GM13977 (cell line): ENCODE measurements at places on chromosomes 1 and 21.

DNA sequence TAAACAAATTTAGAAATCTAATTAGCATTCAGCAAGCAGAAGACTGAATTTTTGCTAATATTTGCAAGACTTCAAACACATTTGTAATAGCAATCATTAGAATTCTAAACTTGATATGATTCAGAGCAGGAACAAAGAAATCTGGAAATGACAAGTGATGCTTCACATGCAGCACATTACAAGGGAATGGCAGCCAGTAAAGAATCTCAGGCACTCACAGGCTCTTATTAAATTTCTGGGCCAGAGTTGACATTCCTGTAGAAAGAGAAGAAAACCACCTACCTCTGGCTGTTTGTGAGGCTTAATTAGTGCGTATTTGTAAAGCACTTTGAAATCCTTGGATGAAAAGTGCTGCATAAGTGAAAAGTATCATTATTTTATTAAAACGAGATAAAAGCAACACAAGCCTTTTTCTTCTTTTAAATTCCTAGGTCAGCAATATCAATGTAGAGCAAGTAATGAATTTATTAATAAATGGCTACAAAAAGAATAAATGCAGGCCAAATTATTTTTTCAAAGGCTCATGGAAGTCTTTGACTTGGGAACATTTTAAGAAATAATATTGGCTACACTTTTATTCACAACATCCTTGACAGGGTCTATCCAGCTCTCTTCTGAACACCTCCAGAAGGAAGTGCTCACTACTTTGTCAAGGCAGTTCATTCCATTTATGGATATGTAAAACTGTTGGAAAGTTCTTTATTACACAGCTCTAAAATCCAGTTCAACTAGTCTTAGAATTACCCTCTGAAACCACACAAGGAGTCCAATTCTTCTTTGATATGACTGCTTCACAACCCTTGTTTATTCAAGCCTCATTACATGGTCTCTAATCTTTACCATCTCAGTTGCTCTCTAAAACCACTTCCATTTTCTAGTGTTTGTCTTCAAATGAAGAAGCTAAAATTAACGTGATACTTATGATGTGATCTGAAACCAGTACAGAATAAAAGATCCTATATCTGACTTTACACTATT lies 32.1 kb upstream of the SCYL3 start:
- no peak for DNase-seq

DNA sequence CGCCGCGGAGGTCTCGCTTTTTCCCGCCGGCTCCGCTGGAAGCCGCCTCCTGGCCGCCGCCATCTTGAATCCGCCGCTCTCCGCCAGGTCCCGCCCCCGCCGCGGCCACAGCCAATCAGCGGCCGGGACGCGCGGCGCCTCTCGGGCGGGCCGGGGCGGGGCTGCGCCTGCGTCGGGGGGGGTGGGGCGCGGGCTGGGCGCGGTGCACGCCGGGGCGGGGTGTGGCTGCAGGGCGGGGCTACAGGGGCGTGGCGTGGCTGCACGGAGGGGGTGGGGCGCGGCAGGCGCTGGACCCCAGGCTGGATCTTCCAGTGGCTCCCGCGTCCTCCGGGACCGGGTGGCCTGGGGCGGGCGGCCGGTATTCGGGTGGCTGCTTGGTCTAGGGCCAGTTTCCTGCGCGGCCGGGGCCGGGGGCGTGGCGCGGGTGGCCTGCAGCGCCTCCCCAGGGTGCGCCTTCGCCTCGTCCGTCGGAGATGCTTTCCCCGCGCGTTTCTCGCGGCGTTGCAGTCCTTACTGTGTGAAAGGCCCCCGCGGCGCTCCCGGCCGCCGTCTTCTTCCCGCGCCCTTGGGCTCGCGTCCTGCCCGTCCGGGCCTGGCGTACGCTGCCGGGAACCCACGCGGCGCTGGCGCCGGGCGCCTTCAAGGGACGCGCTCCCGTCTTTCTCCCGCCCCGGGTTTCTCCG lies 575 bp downstream of the PCNT start:
- DNase-seq, result peak; percentile 98

- no peak for DNase-seq
These were observed 3.0 kb downstream of the ATP2B4 start for GRCh38 chr1:203629507-203630082.

- no peak for DNase-seq
These were observed 48.0 kb downstream of the DYRK1A start for GRCh38 chr21:37414292-37415253.

- DNase-seq, result no peak
These were observed 12.7 kb downstream of the GABRD start for GRCh38 chr1:2031546-2032540.

GRCh38 chr1:231053493-231054162 lies 13.6 kb upstream of the FAM89A start:
- DNase-seq, result no peak

DNA sequence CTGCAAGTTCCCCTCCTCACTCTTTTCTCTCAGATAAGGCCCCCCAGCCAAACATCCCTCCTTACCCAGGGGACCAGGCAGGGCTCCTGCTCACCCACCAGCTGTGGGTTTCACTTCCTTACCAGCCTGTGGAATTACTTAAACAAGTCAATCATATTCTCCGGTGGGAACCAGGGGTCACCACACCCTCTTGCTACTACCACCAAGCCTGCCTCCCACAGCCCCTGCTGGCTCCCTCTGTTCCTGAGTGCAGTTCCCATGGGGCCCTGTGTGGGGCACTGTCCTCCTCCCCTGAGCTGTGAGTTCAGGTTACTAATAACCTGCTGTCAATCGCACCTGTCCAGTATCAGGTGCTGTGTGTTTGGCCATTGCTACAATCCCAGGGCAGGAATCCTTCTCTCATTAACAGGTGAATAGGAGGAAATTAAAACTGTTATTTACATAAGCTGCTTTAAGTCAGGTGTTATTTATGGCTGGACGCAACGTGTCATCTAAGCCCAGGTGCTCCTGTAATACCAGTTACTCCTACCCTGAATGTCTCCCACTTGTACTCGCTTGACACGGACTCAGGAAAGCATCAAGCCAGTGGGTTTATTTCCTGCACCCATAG lies 53.1 kb upstream of the LBR start:
- DNase-seq, result peak; percentile 63

DNA sequence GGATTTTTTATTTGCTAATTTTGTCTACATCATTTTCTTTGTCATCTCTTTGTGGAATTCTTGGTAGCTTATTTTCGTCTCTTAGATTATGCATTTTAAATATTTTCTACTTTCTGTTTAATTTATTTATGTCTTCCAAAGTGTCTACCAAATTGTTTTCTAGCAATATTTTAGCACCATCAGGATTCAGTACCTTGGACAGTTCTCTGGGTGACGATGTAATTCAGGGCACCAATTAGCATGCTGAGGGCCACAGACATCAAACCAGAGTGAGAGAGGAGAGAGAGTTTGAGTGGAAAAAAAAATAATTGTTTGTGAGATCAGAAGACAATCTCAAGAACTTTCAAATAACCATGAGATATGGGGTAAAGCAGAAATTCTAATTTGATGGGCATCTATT lies 169.8 kb upstream of the CXADR start:
- no peak for DNase-seq

DNA sequence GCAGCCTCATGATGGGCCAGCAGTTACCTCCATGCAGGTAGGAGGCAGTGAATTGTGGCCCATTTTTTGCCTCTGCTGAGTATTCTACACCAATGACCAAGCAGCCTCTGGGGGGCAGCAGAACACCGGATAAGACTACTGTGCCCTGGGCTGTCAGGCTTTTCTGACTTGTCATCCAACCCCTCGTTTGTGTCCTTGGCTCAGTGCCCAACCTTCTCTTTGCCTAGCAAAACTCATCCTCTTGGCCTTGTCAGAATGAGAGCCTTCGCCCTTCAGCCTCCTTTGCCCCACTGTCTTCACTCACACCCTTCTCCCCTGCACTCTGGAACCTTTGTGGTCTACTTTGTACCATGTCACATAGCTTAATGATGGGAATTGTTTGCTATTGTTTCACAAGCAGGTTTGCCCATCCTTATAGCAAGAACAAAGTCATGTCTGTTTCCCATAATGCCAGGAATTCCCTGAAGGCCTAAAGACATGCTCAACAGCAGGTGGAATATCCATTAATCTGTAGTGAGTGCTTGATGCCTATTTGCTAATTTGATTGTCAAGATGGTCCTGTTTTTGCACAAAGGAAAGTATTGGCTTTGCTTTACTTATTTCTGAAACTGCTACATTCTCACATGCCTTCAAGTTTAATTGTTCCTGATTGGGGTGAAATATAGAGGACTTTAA lies 255.9 kb downstream of the HHAT start:
- DNase-seq, result peak; percentile 68

GRCh38 chr1:147752511-147752910 lies 7.9 kb downstream of the GJA5 start:
- DNase-seq, result no peak

DNA sequence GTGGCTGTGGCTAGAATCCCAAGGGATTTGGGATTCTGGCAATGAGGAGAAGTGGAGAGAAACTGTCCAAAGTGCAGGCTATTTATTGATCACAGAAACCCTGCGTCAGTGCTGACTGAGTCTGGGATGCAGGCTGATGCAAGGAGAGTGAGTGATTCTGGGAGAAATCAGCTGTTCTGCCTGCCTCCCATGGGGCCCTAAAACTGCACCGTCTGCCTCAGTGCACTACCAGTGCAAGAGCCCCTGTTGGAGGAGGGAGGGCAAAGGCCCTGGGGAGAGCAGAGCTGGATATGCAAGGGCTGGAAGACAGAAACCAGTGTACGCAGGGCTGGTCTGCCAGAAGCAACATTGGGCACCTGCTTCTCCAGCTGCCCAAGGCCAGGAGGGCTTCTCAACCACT lies 42.6 kb downstream of the C1orf198 start:
- no peak for DNase-seq

DNA sequence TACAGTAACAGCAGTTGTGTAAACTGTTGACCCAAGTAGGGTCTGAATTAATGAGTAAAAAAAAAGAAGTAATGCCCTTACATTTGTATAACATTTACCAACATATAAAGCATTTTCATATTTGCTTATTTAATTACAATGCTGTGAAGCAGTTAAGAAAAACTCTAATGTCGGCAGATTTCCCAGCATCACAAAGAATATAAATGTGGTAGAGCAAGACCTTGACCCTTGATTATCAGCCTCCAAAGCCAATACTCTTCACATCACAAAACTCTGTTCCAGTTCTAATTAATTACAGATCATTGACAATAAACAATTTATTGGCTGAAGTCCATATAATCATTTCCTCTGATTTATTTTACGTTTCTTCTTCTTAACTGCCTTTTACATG lies 130.2 kb downstream of the DUSP10 start:
- no peak for DNase-seq

- DNase-seq, result peak; percentile 45
These were observed 2.8 kb downstream of the ANKRD34A start for GRCh38 chr1:145961425-145962156.

- peak; percentile 73 for DNase-seq
These were observed 2.7 kb downstream of the MOB3C start for GRCh38 chr1:46613661-46614603.

- no peak for DNase-seq
These were observed 77.7 kb downstream of the ADCY10 start for GRCh38 chr1:167836197-167836596.

DNA sequence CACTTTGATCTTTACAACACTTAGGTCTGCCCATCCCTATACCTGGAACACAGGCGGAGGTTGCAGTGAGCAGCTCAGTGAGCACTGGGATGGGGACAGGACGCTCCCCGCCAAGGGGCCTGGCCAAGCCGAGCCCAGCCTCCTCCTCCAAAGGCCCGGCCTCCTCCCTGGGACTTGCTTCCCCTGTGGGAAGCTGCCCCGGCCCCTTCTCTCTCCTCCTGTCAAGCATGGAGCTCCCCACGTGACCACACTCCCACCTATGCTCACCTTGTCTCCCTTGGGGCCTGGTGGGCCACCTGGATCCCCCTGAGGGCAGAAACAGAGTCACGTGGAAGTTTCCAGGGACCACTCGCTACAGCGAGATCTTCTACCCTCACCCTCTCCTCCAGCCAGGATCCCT lies 12.9 kb downstream of the COL16A1 start:
- DNase-seq, result no peak

GRCh38 chr1:56146449-56146848 lies 432.9 kb downstream of the PLPP3 start:
- no peak for DNase-seq

DNA sequence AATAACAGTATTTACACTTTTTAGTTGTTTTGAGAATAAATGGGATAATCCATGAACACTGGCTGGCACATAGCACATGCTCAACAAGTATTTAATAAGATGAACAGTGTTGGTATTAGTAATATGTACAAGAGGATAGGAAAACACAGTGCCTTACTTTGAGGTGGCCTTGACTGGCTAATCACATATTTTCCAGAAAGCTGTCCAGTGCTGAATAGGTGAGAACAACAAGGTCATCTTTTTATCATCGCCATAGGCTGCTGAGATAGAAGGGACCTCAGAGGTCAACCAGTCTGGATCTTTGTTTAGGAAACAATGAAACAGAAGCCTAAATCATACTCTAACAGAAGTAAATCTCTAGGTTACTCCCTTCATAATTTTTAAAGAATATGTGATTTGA lies 89.7 kb upstream of the BCL9 start:
- DNase-seq, result no peak

GRCh38 chr1:195956845-195957244 lies 651.4 kb downstream of the KCNT2 start:
- no peak for DNase-seq

- no peak for DNase-seq
These were observed 123.4 kb downstream of the RIPK4 start for GRCh38 chr21:41643246-41643966.

DNA sequence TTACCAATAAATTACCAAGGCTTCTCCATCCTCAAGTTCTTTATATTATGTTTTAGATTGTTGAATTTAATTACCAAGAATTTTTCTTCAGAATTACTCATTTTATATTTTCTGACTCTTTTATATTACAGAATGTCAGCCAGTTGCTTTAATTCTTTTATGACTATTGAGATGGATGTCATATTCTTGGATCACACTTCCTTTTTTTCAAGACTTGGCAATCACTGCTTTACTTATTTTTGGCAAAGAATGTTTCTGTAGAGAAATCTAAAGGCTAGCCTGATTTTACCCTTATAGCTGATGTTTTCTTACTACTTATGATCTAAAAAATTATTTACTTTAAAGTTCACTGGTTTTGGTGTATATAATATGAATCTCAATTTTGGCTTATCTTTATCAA lies 721.1 kb upstream of the TMPRSS15 start:
- no peak for DNase-seq

- DNase-seq, result no peak
These were observed 446.0 kb upstream of the LRRC7 start for GRCh38 chr1:69121723-69122122.

- DNase-seq, result no peak
These were observed 6.9 kb upstream of the SRP9 start for GRCh38 chr1:225770561-225771248.

GRCh38 chr21:26973226-26973625 lies 6.3 kb upstream of the ADAMTS5 start:
- no peak for DNase-seq

GRCh38 chr1:47333922-47334764 lies 553 bp downstream of the CMPK1 start:
- DNase-seq, result peak; percentile 94

GRCh38 chr1:95451904-95452303 lies 217.9 kb downstream of the RWDD3 start:
- DNase-seq, result no peak

GRCh38 chr1:56406821-56407220 lies 172.5 kb downstream of the PLPP3 start:
- no peak for DNase-seq

- no peak for DNase-seq
These were observed 4.6 kb downstream of the EGLN1 start for GRCh38 chr1:231417513-231417912.

GRCh38 chr1:93779540-93780165 lies 98.0 kb upstream of the BCAR3 start:
- DNase-seq, result no peak

- DNase-seq, result peak; percentile 87
These were observed 92.5 kb upstream of the RUNX3 start for GRCh38 chr1:25022361-25023189.

GRCh38 chr1:64472040-64472376 lies 2.1 kb downstream of the CACHD1 start:
- DNase-seq, result no peak
